Activated CD4-positive, alpha-beta T cell treated with anti-CD3 and anti-CD28 coated beads, Interleukin-2, Interleukin-4, amounts not matched to agents 100 ng/mL and 50 ng/mL, durations not matched to agents 16 hours and 8 hours (primary cell): ENCODE measurements at places on chromosomes 16 and 17.

DNA sequence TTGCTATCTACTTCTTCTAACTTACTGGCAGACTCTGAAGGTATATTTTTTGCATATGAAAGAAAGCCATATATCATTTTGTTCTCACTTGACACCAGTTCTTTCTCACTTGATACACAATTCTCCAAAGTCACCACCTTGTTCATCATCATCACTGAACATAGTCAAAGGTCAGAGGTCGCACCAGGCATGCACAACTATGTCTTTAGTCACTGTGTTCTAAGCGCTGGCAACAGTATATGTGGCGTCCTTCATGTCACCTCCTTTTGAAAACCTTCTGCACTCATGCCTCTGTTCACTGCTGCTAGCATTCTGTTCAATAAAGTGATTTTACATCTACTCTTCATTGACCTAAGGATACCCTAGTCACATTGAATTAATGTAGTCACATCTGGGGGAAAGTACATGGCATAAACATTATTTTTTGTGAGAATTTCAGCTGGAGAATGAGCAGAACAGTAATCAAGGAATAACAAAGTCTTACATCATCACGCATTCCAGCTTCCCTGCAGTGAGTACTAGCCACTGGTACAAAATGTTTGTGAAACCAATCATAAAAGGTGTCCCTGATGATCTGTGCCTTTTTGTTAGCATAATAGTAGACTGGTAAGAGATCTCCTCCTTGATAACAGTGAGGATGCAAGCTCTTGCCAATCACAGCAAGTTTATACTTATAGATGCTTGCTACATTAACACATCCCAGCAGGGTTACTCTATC, 20.5 kb upstream of the TBX4 start:
- DNase-seq = no peak

- no peak for DNase-seq
Measured at GRCh38 chr17:4739122-4740024, at the start of the genes CXCL16 and ZMYND15. TSS of gene CXCL16 (minus strand) at chr17:4739928. CDS start at chr17:4739339, 589 bp downstream. TSS of gene ZMYND15 (plus strand) at chr17:4739833. CDS start at chr17:4740549, 716 bp downstream.

- no peak for DNase-seq
Measured at GRCh38 chr16:88346680-88347505, 35.9 kb upstream of the ZNF469 start.

DNA sequence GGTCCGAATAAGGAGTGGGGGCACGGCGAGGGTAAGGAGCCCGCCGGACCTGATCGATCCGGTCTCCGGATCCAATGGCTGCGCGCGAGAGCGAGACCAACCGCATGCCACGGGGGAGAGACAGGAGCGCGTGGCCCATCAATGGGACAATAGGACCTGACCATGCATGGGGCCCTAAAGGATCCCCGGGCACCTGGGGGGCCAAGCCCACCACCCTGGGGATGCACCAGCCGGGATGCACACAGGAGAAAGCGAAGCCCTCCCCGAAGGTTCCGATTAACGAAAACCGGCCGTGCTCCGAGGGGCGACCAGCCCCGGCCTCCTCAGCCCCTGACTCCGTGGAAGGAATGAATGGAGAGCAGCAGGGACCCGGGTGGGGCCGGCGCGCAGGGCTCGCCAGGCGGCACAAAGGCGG, 525 bp downstream of the JPT1 start:
- peak; percentile 31 for DNase-seq

DNA sequence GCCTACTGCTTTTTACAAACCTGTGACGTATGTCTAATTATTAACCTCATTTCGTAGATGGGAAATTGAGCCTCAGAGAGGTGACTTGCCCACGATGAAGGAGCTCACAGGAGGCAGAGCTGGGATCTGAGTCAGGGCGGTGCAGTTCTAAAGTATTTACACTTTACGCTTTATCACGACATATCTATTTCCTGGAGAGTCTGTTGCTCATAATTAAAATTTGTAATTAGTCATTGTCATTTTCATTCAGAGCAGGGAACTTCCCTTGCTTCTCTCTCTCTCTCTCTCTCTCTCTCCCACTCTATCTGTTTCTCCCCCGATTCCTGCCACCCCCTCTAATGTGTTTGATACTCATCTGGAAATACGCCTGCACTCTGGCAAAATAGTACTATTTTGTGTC, 5.9 kb downstream of the SLC5A11 start:
- peak; percentile 73 for DNase-seq

DNA sequence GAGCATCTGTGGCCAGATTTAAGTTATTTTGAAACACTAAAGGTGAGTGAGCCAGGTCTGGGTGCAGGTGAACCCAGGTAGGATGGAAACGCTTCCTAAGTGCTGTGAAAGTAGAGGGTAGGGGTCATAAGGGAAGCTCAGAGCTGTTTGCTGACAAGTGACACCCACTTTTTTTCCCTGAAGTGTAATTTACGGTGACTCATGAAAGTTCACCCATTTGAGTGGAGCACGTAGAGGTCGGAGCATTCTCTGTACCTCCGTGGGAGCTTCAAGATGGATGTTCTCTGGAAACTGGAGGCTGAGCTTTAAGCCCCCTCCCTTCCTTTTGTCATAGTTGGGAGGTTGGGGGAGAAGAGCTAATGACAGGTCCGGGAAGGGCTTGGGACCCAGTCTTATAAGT, 44.3 kb downstream of the MPRIP start:
- no peak for DNase-seq

- DNase-seq = no peak
Measured at GRCh38 chr16:59975953-59976352, 1241.8 kb upstream of the GOT2 start.

DNA sequence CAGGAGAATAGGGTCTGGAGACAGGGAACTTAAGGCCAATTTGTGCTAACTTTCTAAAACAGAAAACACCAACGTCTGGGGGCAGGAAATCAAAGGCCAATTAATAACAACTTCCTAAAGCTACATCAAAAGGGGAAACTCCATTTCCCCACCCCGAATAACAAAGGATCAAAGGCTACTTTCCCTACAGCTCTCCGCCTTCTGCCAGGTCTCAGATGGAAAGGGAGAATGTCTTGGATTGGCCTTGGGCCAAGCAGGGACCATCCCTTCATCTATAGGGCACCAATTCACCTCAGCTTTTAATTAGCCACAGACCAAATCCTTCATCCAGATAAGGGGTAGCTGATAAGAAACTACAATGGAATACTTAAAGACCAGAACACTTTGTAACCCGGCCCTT, 116.9 kb upstream of the ZKSCAN2 start:
- DNase-seq = no peak

GRCh38 chr17:74776990-74777389, 845 bp upstream of the NAT9 start:
- DNase-seq = no peak

DNA sequence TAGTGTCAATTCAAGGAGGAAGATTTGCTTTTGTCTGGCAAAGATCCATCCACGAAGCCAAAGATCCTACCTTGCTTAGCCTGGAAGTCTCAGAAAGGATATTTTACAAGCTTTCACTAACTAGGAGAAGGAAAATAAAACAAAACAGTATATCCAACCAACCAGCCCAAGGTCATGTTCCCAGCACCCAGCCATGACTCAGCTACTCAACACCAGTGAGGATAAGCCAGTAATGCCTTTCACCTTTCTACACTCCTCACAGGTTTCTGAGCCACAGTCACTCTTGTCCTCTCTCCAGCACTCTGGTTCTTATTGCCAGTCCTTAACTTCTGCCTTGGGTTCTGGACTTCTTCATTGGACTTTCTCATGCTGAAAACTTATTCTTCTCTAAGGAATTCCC, 116.2 kb downstream of the CDH11 start:
- no peak for DNase-seq

DNA sequence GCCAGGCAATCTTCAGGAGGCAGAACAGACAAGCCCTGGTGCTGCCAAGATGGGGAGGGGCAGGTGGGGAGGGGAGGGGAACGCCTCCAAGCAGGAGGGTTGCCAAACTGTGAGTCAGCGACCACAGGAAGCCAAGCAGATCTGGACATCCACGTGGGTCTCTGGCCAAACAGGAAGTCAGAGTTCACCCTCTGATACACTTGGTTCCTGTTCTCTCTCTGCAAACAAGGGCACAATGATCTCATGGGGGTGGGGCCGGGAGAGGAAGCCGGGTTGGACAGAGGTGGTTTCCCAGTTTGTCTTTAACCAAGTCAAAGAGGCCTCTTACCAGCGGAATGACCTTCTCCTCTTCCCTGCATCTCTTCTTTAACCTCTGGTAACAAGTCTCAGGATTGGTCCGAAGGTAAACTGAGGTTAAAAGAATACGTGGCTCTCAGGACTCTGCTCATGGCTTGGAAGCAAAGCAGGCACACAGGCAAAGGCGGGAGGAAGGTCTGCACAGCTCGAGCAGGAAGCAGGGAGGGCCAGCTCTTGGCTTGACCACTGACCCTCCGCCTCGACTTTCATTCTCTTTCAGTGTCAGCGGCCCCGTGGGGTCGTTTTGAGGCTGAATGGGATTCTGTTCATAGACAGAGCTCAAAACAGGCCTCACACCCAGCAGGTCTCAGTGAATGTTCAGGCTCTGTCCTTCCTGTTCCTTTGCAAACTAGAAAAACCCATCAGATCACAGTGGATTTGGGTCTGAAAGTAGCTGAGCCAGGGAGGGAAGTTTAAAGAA, 32.9 kb downstream of the TK2 start:
- peak; percentile 96 for DNase-seq

DNA sequence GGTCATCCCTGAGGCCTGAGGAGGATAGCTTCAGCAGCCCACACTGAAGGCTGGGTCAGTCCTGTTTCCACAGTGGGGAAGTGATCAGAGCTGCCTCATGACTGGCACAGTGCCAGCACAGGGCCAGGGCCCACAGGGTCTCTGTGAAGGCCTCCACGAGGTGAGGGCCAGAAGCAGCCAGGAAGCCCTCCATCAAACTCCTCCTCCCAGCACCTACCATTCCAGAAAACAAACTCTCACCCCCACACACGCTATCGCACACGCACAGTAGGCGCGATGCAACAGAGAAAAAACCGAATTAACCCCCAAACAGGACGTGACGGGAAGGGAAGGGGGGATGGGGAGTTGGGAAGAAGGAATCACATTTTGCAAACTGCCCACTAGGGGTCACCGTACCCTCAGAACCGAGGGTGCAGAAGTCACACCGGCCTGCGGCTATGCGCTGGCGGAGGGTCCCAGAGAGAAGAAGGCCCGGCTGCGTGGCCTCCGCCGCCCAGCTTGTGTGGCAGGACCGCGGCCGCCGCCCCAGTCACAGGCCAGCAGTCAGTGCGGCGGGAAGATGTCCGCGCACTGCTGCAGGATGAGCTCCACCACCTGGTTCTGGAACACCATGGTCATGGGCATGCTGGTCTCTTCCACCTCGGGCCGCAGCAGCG, 37.6 kb downstream of the ARHGAP27 start:
- DNase-seq = peak; percentile 38

- no peak for DNase-seq
Measured at GRCh38 chr17:64008830-64009229, 10.7 kb downstream of the PRR29 start.

- DNase-seq = no peak
Measured at GRCh38 chr17:34999456-34999855, 19.1 kb downstream of the LIG3 start.

DNA sequence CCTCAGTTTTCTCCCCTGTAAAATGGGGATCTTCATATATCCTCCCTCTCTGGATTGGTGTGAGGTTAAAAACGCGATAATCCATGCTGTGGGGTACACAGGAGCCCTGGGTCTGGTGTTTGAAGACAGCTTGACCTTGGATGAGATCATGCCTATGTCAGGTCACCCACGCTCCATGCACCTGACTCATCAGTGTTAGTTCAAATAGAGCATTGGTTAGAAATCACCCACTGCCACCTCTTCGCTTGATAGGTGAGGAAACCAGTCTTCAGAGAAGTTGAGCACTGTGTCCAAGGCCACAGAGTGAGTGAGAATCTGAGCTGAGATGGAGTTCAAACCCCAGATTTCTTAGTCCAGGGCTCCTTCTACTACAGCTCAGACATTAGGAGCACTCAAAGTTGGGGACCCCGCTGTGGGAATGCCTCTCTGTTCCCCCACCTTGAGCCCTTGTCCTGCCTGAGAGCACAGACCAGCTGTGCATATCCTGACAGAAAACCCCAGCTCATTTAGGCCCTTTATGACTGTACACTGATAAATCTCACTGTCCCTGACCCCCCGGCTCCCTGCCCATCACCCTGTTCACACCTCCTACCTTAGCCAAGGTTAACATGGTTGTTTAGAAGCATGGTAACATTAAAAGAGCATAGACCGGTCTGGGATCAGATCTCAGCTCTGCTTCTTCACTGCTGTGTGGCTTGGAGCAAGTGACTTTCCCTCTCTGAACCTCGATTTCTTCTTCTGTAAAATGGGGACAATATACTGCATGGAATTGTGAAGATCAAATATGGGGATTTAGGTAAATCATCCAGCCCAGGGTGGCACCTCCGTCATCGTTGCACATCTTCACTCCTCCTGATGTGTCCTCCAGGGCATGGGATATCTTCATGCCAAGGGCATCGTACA, 22.4 kb upstream of the LGALS9 start:
- DNase-seq = no peak

DNA sequence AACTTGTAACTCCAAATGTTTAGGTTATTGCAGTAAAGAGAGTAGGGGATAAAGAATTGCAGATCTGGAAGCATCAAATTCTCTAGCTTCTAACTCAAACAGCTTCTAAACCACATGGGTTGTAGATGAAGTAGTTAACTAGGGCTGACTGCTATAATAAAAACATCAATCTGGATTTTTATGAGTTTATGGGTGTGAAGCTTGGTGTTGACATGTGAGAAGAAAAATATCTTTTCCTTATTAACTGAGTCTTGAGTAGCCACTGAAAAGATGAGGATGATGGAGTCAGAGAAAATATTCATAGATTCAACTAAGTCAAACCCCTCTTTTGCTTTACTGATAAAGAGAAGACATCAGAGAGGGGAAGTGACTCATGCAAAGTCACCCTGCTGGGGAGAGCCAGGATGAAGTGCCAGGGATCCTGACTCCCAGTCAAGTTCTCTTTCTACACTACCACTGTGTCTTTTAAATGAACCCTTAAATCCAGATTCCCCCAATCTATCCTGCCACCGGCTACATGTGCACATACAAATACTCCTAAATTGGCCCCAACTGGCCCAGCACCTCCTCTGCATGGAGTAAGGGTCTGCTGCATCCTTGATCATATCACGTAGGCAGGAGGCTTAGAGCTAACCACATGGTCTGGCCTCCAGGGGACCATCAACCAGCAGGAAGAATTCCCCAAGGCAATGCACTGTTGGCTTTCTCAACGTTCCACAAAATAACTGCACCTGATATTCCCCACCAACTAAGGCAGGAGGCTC, 264.0 kb upstream of the CCL2 start:
- DNase-seq = no peak

DNA sequence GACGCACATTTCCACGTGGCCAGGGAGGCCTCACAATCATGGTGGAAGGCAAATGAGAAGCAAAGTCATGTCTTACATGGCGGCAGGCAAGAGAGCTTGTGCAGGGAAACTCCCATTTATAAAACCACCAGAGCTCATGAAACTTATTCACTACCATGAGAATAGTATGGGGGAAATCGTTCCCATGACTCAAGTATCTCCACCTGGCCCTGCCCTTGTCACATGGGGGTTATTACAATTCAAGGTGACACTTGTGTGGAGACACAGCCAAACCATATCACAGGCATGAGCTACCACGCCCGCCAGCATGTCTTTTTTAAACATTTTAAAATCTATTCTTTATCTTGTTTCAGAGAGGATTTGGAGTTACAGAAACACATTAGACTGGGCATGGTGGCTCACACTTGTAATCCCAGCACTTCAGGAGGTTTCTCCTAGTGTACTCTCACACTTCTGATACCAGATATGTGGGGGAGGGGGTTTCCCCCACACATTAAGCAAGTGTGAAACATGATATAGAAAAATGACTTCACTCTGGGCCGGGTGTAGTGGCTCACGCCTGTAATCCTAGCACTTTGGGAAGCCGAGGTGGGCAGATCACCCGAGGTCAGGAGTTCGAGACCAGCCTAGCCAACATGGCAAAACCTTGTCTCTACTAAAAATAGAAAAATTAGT, 5.6 kb upstream of the ATMIN start:
- DNase-seq = no peak
